ENCODE measurements at places on chromosomes 13 and 19. TPM values are rescaled to one million over a fixed set of nuclear protein-coding genes. Genes with fewer than 3 reads are reported as not detected.

DNA sequence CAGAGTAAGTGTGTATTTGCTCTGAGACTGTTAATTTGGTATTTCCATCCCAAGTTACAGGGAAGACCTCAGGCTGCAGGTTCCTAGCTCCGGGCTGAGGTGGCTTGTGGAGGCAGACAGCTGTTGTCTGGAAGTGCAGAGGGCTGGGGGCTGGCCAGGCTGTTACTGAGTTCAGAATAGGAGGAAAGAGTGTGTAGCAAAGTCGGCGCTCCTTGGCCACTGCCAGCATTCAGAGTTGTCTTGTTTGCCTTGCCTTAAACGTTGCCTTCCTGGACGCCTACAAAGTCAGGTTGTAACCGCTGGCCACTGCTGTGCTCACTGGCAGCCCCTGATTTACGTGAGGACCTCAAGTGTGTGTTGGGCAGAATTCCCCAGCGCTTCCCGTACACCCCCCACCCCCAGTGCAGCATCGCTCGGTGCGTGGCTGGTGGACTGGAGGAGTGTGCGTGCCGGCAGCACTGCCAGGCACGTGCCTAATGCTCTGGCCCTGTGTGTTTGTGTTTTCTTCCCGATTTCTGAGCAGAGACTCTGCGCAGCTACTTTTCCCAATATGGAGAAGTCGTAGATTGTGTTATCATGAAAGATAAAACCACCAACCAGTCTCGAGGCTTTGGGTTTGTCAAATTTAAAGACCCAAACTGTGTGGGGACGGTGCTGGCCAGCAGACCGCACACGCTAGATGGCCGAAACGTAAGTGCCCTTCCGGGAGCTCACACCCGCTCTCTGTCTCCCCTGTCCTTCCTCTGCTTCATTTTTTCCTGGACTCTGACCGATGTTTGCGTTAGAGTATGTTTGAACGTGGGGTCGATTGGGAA lies 10.5 kb downstream of the DAZAP1 start:
- no peak overlapping the region for H3K4me3 ChIP-seq
- DNase-seq = no peak
- no peaks in the 10 kb centered on the region for H3K27me3 ChIP-seq
- H3K36me3 ChIP-seq = peaks cover 16% of the 10 kb centered on the region

GRCh38 chr19:1810439-1811160 lies 1.5 kb downstream of the ATP8B3 start:
- peaks cover 3% of the 10 kb centered on the region for H3K36me3 ChIP-seq
- peaks cover 13% of the 10 kb centered on the region for H3K4me1 ChIP-seq
- DNase-seq = no peak

DNA sequence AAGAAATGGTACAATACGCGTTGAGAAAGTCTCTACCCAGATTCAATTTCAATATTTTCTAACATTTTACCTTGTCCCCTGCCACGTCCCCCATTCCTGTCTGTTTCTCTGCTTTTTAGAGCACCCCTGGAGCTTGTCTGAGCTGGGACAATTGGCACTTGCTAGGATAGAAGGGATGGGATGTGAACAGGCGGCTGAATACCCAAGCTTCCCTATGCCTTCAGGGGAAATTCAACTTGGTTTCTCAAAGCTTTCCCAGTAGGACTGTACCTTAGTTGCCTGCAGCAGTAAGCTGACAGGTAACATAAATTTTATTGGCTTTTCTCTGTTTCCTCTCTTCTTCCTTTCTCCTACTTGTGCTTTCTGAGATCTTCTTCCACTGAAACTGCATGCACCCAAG lies 1663.3 kb downstream of the EFNB2 start:
- H3K4me1 ChIP-seq = no peaks in the 10 kb centered on the region
- no peak for DNase-seq
- no peak overlapping the region for H3K4me3 ChIP-seq
- no peaks in the 10 kb centered on the region for H3K27me3 ChIP-seq

Gene DENND1C
- not detected for polyA plus RNA-seq

Gene GAPDHS
- not detected for polyA plus RNA-seq

Measured in endothelial cell of umbilical vein (primary cell).